C1 segment of cervical spinal cord (tissue), 14 donors: ENCODE measurements at places on chromosomes 6 and 20.

- no peak for DNase-seq
These were observed 53.6 kb upstream of the TRERF1 start for GRCh38 chr6:42505385-42505718.

DNA sequence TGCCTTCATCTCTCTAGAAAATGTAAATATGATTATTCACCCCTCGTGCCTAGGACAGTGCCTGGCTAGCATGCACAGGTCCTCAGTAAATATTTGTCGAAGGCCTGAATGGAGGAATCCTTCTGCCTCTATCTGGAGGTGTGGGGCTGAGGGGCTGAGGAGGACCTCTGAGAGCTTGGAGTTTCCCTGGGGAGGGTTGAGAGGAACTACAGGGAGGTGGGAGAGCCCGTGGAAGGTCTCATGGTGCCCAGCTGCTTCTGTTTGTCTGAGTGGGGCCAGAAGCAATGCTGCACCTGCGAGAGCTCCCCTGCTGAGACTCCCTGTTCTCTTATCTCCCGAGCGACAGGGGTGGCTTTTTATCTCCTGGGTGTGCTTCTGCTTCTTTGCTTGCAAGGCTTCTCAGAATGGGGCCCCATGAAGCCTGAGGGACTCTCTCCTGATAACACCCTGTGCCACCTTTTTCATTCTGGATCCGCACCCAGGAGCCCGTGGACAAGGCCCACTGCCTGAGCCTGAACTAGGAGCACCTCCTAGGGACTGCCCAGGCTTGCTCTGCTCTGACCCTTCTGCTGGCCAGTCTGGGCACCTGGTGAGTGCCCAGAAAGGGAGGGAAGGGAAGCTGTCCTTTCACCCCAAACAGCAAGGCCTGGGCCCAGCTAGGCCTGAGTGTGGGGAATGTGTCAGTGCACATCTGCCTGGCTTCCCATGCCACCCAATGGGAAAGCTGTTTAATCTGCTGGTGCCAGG, 2.4 kb downstream of the SLC29A1 start:
- no peak for DNase-seq

- DNase-seq: no peak
These were observed 70.1 kb upstream of the AFDN start for GRCh38 chr6:167756597-167756996.

DNA sequence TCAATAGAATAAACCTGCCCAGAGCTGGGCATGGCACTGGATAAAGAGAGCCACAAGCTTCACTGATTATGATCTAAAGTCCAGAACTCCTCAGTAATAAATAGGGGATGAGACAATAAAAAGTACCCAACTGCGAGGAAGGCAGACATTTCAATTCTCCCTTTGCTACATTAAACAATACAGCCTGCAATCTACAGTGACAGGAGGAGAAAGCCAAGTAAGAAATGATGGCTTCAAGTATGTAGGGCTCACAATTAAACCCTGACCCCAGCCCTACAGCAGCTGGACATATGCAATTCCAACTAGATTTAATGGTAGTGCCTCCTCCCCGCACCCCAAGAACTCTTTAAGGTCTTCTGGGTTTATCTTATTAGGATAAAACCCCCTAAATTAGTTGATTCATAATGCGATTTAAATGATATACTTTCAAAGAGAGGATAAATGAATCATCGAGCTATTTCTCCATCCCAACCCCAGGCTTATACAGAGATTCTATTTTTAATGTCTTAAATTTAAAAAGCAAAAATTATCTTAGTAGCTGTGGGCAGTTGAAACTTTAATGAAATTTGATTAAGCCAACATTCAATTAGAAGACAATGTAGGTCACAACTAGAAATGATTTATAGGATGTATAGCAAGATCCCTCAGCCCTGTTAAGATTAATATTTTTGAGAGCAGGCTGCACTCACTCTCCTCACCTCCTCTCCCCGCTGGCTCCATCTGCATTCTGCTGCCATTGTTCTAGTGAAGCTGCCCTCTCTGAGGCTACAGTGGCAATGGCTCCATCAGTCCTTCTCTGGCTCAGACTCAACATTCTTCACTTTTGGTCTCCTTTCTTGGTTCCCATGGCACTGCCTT, 57.1 kb downstream of the OGFRL1 start:
- DNase-seq: no peak

GRCh38 chr6:25405442-25405841, 126.3 kb downstream of the CARMIL1 start:
- no peak for DNase-seq
